Mucosa of gallbladder (tissue), 1 donor: ENCODE measurements at places on chromosomes 6 and 20. TPM values are rescaled to one million over a fixed set of nuclear protein-coding genes. Genes with fewer than 3 reads are reported as not detected.

The RSPH9 gene
- 0.58 TPM for total RNA-seq

The RRP36 gene
- total RNA-seq, result 40.6 TPM

The SIRPB1 gene
- 16.3 TPM for total RNA-seq

The MLIP gene
- total RNA-seq, result 0.20 TPM

The HRH3 gene
- not detected for total RNA-seq

The PIM1 gene
- total RNA-seq, result 21.8 TPM

The C6orf118 gene
- total RNA-seq, result not detected

The THBD gene
- 11.6 TPM for total RNA-seq

The DZANK1 gene
- 3.3 TPM for total RNA-seq

The LY6G5B gene
- 8.1 TPM for total RNA-seq

The ZSCAN12 gene
- total RNA-seq, result 5.8 TPM

The OR2H1 gene
- not detected for total RNA-seq

The GABRR1 gene
- not detected for total RNA-seq

The SOX18 gene
- 30.1 TPM for total RNA-seq

The CASS4 gene
- 2.0 TPM for total RNA-seq

The TCEA2 gene
- 64.2 TPM for total RNA-seq

The C6orf141 gene
- 70.0 TPM for total RNA-seq

The TRIM10 gene
- 5.4 TPM for total RNA-seq

The C6orf163 gene
- 2.6 TPM for total RNA-seq

The BMP6 gene
- 7.3 TPM for total RNA-seq

The TGM3 gene
- total RNA-seq, result 1.4 TPM

The JAG1 gene
- total RNA-seq, result 36.8 TPM

The FAM209B gene
- total RNA-seq, result 0.32 TPM

The SCAND1 gene
- total RNA-seq, result 92.7 TPM

The PLCG1 gene
- total RNA-seq, result 138 TPM

The C20orf204 gene
- 1.7 TPM for total RNA-seq
